ENCODE measurements at places on chromosomes 2 and 18.

GRCh38 chr2:105926960-105927678 is 182.4 kb downstream of the NCK2 start:
- DNase-seq: peak; percentile 21

DNA sequence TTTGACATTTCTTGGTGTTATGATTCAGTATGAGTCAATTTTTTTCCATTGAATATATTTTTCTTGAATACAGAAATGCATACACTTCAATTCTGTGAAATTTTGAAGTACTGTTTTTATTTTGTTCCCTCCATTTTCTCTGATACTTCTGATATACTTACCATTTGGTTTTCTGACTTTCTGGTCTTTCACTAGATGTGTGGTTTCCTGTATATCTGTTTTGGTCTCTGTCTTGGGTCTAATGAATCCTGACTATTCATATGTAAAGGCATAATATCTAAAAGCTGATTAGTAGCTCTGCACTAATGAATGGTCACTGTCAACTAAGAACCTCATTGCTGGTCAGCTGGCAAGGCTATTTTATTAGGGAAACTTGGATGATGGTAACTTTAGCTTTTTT is 345.6 kb downstream of the GRB14 start:
- no peak for DNase-seq

DNA sequence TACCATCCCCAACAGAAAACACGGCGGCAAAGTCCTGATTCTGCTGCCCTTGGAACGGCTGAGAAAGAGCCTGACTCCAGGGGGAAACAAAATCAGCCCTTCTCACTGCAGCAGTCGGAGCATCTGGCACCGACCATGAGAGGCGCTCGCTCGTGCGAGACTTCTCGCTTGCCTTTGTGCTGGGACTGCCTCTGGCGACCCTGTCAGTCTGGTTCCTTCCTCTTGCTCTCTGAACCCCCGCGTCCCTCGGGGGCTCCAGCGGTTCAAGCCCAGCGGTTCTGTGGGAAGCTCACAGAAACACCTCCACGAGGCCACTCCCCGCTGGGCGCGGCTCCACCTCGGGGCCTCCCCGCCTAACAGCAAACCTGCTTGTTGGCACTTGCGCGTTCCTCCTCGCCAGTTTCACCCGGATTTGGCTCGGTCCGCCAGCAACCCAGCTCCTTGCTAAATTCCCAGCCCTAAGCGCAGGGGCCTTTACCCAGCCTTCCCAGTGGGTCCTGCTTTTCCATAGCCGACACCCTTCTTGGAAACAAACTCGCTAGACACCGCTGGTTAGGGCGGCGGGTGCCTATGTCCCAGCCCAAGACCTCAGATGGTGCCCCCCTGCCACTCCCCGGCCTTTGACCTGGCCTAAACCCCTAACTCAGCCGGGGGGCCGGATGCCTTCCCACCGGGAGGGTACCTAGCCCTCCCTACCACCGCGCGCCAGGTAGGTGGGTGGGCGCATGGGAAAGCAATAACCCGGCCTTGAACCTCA is 2.2 kb downstream of the RND3 start:
- DNase-seq: peak; percentile 94

GRCh38 chr2:13919981-13920382 is 712.5 kb upstream of the LRATD1 start:
- DNase-seq: no peak

- no peak for DNase-seq
These were observed 11.9 kb downstream of the SLC14A2 start for GRCh38 chr18:45627204-45627526.

- no peak for DNase-seq
These were observed 10.1 kb downstream of the TRAF3IP1 start for GRCh38 chr2:238330391-238330790.

- no peak for DNase-seq
These were observed 26.7 kb downstream of the PDCL3 start for GRCh38 chr2:100589527-100589926.

- no peak for DNase-seq
These were observed 52.8 kb downstream of the SLC66A3 start for GRCh38 chr2:11208083-11208482.

DNA sequence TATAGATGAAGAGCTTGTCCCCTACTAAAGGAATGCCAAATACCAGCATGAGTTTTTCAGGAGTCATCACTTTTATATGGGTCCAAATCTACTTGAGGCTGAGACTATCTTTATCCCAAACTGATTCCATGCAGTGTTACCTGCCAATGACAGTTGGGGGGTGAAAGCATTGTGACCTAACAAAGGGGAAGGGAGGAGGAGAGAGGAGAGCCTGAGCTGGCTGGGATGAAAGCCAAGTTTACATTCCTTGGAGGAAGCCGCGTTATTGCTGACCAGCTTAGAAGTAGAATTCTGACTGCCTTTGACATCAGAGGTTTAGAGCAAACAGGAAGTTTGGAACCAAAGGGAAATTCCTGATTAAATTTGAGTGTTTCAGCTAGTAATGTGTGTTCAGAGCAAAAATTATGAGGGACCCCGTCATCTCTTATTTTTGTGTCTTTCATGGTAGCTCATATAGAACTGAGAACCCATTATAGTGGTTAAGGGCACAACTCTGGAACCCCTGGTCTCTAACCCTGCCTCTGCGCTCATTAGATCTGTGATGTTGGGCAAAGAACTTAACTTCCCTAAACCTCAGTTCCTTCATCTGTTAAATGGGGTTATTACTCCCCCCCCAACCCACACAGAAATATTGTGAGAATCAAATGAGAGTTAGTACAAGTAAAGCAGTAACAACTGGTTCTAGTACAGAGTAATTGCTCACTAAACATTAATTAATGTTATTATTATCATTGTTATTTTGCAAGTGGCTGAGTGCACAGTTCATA is 199.3 kb upstream of the EPAS1 start:
- DNase-seq: peak; percentile 75

GRCh38 chr18:64710105-64710861 is 561.4 kb upstream of the LINC00305 start:
- DNase-seq: no peak

GRCh38 chr2:1503471-1504310 is 90.4 kb downstream of the TPO start:
- DNase-seq: no peak

- no peak for DNase-seq
These were observed 143.8 kb downstream of the SH3BP4 start for GRCh38 chr2:235095569-235095968.

GRCh38 chr2:241763551-241764274 is 12.9 kb upstream of the GAL3ST2 start:
- no peak for DNase-seq

- DNase-seq: no peak
These were observed 677.0 kb downstream of the RNF144A start for GRCh38 chr2:7594211-7594610.

DNA sequence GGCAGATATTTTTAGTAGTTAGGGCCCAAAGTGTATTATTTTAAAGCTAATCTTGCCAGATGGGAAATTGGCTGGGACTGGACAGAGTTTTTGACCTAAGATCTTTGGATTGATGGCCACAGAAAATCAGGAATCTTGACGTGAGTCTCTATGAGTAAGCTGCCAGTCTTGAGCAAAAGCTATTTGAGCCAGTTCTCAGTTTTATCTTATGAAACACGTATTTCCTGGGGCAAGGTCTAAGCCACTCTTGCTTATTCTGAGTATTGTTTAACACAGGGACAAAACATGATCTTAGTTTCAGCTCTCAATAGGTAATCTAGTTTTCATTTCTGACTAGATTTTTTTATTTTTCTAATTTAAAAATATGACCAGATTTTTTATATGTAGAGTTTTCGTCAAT is 329.4 kb downstream of the CNTNAP5 start:
- DNase-seq: no peak

DNA sequence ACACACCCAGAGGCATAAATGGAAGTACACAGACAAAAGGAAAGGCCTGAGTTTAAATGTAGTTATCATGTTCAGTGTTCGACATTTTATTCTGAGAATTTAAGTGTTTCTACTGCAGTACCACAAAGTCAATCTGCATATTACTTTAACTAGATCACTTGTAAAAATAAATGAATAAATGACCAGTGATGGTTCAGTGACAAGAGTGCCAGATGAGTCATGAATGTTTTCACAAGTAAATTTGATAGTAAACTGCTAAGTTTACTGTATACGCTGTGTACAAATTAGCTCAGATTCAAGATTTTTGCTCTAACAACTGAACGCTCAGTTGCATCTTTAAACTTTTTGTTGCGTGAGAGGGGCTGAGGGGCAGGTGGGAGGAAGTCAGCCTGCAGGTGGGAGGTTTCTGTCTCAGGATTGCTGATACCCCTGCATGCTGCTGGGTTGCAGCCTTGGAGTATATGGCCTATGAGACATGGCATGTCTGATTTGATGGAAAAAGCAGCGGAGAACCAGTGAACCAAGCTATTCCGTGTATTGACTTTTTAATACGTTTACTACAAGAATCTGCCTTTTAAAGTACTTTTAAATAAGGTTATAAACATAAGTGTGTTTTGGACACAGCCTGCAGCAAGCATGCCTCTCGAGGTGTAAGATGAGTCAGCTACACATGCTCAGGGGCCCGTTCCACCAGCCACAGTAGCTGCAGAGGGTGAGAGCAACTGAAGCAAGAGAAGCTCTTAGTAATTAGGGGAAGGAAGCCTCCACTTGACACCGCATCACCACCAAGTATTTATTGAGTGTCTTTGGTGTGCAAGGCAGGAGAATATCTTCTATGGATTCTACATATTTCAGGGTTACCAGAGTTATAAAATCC is 245.1 kb downstream of the NEDD4L start:
- no peak for DNase-seq

DNA sequence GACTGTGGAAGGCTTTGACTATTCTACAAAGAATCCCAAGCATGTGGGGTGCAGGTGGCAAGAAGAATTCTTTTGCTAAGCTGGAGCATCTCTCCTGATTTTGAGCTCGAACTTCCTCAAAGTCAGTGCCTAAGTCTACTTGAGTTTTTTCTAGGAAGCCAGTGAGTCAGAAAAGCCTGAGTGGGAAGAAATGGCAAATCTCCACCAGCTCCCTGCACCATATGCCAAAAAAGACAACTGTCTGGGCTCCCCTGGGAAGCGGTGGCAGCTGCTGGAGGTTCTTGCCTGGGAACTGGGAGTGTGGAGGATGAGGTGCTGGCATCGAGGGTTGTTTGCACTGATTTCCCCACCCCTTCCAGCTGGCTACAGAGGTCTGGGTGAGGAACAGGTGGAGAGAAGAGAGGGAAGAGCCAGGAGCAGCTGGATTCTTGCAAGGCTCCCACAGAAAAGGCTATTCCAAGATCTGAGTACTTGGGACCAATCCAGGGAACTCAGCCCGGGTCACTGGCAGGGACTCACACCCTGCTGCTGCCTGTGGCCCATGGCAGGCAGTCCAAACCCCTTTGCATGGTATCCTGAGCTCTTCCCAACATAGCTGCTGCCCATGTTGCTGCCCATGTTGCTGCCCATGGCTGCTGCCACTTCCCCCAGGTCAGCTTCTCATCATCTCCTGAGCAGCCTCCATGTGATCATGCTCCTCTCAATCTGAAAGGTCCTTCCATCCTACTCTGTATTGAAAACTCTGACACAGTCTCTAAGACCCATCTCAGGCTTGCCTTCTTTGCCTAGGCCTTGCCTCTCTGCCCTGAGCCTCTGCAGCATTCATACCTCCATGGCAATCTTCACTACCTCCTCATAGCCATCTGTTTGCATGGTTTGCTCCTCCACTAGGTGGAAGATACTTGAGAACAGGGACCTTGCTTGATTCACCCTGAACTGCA is 128.3 kb upstream of the SPATS2L start:
- no peak for DNase-seq

- DNase-seq: no peak
These were observed 68.4 kb upstream of the ALPP start for GRCh38 chr2:232310121-232310520.

DNA sequence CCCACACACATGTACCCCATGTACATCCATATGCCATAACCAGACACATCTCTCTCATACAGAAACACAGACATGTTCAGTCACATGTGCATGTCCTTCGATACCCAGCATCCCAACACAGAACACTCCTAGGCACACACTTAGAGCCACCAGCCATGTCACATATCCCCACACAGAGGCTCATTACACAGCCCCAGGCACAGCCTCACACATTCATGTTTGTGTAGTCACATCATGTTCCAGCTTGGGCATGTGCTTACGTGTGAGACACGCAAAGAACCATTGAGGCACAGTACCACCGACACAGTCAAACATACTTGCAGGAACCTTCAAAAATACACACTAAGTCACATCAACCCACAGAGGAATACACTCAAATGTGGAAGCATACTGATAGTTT is 17.3 kb downstream of the FBXO41 start:
- DNase-seq: no peak

- peak; percentile 87 for DNase-seq
These were observed 16.5 kb downstream of the TWIST2 start for GRCh38 chr2:238864207-238865014.

DNA sequence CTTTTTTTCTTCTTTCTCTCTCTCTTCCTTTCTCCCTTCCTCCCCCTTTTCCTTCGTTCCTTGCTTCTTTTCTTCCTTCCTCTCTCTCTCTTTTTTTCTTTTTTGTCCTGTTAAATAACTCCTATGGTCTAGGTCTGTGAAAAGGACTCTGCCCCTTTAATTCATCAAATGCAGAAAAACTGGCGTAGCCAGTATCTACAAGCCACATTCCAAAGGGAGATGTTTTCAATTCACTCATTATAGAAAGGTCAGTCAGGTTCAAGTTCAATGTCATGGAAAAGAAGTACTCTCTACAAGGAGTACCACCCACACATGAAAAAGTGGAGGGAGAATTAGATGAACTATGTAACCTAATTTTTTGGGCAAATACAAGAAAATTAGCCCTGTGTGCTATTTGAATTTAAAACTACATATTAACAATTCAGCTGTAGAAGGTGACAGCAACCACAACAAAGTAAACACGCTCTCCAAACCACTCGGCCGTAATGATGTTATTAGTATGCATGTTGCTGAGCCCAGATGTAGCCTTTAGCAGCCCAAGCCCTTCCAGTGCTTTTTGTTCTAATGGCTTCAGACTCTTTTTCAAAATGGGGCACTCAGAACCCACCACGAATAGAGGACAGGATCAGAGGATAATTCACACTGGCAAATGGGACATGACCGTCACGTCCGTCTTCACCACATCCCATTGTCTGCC is 735.4 kb upstream of the FANCL start:
- no peak for DNase-seq

GRCh38 chr2:190802626-190803209 is 77.9 kb upstream of the GLS start:
- no peak for DNase-seq

DNA sequence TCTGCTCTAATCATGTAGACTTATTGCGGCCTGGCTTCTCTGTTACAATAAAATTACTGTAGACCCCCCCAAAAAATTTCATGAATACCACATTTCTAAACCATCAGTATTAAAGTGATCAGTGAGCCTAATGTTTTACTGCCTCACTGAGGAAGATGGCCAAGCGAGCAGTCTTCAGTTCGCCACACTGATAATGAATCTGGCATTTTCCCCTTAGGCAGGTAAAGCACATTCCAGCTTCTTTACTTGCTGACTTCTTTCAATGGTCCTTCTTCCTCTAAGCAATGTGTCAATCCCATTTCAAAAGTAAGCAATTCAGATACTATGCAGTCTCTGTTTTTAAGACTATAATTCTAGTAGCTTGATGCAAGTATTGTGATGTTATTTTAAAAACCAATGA is 137.6 kb downstream of the LAMA1 start:
- no peak for DNase-seq
